ENCODE measurements at places on chromosomes 1 and 21.

GRCh38 chr1:18891426-18891780, 11.0 kb downstream of the ALDH4A1 start:
- no peak for DNase-seq

DNA sequence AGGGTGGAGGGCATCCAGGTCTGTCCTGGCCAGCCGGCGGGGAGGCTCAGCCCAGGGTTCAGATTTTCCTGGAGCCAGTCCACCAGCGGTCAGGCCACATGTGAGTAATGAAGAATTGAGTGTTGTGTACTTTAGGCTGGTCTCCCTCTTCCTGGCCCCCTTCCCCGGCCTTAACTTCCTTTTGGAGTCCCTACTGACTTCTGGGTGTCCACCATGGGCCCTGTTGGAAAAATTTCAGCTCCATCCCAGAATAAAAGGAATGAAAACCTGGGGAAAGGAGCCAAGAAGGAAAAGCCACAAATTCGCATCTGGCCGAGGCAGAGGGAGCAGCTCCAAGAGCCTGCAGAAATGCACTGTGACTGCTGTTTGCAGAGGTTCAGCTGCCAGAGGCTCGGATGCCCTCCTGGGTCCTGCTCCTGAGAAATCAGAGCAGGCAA, 35.5 kb upstream of the HHAT start:
- no peak for DNase-seq

DNA sequence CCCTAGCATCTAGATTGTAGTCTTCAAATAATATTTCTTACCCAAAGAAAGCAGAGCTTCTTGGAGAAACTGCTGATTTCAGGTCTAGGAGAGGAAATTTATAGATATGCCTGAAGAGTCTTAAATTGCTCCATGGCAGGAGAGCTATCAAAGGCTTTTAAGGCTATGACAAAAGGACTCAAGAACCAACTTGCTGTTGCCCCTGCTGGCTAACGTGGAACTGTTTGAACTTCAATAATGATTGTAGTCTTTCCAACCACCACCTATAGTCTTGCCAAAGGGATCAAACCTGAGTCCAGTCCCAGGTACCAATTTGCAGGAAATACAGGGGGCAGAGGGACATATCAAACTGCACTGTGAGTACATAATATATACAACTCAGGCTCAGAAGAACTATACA, 336.2 kb upstream of the ESRRG start:
- DNase-seq = no peak

- DNase-seq = no peak
These were observed 121.4 kb upstream of the GORAB start for GRCh38 chr1:170410401-170411166.

DNA sequence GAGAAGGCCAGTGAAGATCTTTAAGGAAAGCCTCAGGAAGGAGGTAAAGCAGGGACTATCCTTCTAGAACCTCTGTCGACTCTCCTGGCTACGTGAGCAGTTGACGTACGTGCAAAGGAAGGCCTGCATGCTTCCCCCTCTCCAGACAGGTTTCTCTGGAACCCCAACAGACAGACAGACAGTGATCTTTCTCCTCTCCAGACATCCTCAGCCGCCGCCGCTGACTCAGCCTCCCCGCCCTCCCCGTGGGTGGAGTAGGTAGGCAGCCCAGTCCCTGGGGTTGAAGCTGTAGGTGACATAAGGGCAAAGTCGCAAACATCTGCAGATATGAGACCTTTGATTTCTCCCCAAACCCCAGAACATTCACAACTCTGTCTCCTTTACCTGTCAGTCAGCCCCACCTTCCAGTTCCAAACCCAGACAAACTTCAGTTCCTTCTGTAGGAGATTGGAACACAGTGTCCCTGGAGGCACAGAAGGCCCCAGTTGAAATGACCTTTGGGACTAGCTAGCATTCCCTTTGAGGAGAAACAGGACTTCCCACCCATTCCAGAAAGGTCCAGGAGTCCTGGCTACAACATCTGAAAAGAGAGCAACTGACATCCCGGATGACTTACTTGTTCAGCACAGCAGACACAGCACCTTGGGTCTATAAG, 146.0 kb upstream of the JUN start:
- no peak for DNase-seq

- peak; percentile 49 for DNase-seq
These were observed 52.2 kb downstream of the SMYD2 start for GRCh38 chr1:214332946-214333798.

DNA sequence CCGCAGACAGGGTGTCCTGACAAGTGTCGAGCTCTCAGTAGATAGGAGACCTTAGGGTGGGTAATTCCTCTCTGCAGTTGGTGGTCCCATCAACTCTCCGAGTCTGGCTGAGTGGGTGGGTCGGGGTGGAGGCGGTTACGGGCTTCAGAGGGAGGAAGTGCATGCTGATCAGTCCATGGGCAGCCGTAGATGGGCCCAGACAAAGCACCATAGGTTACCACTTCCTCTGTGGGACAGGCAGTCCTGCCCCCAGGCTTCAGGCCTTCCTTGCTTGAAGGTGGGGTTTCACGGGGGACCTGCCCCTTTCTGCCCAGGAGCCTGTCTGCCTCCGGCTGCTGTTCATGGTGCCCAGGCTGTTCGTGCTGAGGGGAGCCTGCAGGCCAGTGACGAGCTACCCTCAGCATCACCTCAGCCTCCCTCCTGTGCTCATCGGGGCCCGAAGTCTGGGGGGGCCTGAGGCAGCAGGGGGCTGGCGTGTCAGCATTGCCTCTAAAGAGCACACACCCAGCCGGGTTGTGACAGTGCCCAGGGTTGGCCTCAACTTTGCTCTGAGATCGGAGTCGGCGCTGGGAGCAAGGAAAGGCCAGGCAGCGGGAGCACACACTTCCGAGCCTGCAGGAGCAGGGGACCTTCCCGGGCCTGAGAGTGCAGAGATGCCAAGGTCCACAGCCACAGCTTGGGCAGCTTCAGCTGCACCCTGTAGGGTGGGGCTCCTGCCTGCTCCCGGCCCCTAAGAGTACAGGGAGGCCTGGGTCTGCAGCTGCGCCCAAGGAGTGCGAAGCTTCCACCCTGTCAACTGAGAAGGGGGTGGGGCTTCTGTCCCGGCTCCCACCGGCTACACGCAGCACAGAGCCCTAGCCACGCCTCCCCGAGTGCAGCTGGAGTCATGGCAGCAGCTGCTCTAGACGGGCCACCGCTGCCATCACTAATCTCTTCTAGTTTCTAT, 225.4 kb upstream of the NRIP1 start:
- DNase-seq = peak; percentile 91

Data from MM.1S (cell line).